Ureter (tissue), 1 donor: ENCODE measurements at places on chromosomes 1 and 21.

DNA sequence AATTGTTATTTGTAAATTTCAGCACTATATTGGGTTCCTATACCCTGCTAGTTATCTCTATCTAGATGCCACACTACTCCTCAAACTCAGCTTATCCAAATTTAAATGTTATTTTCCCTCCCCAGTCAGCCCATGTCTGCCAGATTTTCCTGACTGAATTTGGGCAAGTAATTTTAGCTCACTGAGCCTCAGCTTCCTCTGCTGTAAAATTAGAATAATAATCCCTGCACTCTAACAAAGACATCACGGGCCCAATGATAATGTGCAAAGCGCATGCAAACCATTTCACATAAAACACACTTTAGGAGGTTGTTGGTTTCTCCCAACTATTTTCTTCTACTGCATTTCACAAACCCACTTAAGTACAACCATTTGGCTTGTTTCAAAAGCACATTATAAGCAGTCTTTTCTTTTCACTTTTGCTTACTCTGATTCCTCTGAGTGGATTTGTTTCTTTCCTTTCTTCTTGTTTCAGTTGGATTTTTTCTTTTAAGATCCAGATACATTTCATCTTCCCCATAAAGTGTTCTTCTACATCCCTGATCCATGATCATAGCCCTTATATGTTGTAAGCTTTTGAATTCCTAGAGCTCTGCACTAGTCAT, 152.8 kb upstream of the DPT start:
- no peak for DNase-seq

DNA sequence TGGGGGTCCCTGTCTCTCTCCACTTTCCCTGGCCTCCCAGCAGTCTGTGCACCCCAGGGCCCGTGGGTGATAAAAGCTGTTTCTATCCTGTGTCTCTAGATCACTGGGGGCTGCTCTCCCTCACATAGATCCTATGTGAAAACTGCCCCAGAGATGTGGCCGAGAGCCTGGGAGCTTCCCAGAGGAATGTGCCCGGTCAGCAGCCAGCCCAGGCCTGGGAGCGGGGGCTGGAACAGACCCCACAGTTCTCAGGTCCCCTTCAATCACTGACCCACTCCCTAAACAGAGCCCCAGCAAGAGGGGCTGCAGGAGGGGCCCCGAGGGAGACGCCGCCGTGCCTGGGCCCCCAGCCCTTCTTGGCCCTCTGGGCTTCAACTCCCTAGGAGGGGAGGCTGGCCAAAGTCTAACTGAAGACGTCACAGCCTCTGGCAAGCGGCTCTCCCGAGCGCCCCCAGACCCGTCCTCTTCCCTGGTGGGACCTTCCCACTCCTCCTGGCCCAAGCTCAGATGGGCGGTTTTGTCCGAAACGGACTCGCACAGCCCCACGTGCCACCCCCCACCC, 403 bp downstream of the MXRA8 start:
- DNase-seq, result no peak

DNA sequence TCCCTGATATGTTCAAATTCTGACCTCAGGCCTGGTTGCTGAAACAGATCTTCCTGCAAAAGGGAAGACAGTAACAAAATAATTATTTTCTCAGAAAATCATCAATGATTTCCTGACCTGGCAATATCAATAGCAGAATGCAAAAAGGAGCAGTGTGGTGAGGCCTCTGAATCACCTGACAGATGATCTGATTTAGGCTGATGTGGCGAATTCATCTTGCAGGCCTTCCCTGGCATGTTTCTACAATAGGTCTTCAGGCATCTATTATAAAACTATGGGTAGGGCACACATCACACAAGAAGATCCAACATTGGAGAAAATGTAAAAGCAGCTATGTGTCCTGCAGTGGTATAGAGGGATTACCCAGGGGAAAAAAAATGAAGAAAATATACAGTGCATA, 7.1 kb upstream of the MTF1 start:
- no peak for DNase-seq

DNA sequence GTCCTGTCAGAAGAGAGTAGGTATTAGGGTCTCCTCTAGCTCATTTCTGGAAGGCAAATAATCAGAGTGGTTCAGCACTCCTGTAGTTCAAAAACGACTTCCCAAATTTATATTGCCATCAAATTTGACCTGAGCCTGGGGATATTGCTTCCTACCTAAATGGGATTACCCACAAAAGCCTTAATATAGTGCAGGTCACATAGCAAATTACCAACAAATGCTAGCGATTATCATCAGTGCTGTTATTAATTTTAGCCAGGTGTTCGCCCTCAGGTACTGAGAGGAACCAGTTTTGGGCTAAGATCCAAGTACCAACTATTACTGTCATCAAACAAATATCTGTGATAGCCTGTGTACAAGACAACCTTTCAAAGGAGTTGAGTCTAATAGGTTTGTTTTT, 661.8 kb upstream of the PTBP2 start:
- no peak for DNase-seq

GRCh38 chr1:87786861-87787545, 458.3 kb downstream of the LMO4 start:
- no peak for DNase-seq

- DNase-seq, result no peak
Measured at GRCh38 chr1:235628316-235629005, 21.1 kb downstream of the GNG4 start.

DNA sequence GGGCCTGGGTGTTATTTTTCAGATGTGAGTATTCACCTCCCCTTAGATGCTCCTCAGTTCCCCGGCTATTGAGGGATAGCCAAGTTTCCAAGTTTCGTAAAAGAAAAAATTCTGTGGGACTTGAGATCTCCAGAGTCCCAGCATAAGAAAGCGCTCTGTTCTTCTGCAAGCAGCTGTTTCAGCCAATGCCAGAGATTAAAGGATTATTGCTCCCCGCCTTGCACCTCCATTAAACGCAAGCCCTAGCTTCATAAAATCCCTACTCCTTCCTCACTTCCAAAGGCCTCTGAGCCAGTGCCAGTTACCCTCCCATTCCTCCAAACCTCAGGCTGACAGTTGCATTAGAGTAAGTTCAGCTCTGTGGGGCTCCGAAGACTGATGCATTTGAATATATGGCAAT, 56.4 kb downstream of the CHIA start:
- DNase-seq, result no peak
